ENCODE measurements at places on chromosomes 1 and 21.

- DNase-seq: no peak
Measured at GRCh38 chr21:45336535-45336810, 48.8 kb upstream of the POFUT2 start.

DNA sequence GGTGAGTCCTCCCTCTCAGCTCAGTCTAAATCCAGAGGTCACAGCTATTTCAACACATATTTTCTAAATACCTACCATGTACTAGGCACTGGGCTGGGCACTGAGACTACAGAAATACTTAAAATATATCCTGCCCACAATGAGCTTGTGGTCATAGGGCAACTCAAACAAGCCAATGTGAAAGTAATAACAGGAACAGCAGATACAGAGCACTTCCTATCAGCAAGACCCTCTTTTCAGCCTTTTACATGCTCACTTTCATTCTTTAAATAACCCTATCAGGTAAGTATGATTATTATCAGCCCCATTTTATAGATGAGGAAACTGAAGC is 71.9 kb downstream of the CD34 start:
- no peak for DNase-seq

DNA sequence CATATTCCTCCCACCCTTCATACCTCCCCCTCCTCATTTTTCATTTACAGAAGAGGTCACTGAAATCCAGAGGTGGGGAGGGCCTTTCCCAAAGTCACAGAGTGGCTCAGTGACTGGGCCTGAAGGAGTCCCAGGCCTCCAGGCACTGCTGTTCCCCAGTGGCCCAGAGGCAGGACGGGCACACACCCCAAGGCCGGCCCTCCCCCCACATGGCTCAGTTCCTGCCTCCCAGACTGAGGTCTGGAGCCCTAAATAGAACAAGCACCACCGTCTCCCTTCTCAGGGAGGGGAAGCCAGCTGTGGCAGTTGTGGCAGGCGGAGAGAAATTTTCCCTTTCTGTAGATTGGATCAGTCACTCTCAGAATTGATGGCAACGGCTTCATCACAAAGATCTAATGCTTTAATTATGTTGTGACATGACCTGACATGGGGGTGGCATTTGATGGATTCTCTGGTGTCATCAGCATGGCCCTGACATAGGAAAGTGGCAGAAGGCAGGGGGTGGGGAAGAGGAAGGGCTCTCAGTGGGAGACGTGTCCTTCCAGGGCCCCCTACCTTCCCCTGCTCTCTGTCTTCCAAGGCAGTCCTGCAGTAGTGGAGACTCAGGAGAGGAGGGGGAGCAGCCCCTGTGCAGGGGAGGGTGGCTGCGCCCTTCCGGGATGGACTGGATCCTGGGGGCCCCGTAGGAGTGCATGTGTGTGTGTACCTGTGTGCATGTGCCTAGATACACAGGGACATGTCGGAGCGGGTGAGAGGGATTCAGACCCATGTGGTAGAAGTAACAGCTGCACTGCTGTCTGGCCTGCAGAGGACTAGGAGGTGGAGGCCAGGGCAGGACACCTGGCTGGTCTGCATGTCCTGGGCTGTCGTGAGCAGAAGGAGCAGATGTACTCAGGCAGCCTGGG is 41.2 kb upstream of the FOXO6 start:
- DNase-seq: no peak

DNA sequence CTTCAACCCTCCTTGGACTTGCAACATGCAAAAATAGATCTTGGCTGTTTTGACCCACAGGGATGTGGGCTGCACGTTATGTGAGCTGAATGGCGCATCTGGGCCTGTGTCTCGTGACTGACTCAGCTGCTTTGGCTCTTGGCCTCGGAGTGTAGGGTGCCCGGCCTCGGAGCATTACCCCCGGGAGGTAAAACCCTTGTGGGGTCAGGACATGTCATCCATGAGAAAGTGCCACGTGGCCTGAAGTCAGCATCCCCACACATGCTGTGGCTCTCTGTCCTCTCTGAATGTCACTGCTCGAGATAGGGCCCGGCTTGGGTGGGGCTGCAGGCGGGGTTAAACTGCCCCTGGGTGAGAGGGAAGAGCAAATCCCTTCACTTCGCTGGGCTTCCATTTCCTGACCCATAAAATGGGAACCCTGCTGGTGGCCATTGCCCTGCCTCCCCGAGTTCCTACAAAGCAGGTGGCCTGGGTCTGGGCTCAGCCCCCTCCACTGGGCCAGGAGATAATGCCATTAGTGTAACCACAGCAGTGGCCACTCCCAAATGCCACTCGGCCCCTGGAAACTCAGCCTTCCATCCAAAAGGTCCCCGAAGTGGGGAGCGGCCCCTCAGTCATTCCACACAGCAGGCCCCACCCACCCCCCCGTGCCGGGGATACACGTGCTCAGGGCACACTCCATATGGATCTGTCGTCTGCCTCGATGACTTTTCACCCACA is 22.8 kb upstream of the TSPEAR start:
- no peak for DNase-seq

DNA sequence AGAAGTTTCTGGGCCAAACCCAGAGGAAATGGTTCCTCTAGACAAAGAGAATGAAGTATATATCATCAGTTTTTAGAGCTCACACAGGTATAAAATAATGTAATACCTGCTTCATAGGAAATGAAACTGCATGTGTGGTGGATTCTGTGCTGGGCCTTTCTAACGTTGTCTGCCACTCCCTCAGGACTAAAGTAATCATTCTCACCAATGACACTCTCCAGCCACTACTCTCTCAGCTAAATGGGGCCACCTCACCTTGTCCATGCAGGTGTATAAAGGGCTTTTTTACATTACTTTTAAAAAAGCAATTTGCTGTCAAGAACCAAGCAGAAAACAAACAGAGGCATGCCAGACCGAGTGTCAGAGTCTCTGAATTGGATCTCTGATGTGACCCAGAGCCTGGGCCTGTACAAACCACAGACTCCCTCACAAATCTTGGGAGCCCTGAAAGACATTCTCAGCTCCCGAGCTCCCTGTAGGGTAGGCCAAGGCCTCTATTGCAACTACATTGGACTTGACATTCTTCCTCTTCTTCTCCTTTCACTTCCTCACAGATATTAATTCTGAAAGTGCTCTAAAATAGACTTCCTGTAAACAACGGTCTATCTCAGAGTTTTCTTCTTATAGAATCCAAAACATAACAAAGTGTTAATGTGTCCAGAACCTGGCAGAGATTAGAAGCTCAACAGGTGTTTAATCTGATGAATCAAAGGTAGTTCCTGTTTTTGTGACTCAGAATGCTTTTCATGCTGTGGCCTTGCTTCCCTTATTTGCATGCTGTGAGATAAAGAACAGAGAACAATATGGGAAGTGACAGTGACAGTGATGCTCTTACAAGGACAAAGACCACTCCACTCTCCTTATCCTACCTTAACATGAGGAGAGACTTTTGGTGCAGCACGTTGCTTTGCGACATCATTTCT is 8.6 kb downstream of the AIM2 start:
- DNase-seq: no peak

DNA sequence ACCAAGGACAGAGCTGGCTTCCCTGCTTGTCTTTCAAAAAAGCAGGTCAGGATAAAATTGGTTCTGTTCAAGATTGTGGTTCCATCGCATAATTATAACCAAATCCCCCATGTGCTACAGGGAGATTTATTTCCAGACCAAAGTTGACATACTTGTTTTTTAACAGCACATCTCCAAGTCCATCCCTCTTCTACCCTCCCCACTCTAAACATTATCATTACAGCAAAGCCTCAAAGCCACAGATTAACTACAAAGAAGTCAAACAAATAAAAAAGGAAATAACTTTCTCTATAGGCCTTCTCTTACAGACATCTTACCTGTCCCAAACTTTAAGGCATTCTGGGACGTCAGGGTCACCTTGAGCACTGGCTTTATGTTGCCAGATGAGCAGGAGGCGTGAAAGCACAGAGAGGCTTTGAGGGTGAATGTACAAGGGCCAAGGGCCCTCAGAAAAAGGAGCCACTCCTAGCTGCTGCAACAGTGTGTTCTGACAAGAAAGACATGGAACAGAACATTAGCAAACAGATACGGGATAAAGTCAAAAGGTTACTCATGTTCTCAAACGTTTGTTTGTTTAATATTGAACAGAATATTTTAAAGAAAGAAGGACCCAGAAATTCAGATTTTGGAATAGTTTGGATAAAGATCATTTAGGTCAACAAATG is 31.2 kb downstream of the UBR4 start:
- DNase-seq: no peak

GRCh38 chr21:43758111-43758641 is 17.9 kb downstream of the CSTB start:
- DNase-seq: no peak

- no peak for DNase-seq
Measured at GRCh38 chr21:42306366-42307035, 8.7 kb downstream of the TFF3 start.

DNA sequence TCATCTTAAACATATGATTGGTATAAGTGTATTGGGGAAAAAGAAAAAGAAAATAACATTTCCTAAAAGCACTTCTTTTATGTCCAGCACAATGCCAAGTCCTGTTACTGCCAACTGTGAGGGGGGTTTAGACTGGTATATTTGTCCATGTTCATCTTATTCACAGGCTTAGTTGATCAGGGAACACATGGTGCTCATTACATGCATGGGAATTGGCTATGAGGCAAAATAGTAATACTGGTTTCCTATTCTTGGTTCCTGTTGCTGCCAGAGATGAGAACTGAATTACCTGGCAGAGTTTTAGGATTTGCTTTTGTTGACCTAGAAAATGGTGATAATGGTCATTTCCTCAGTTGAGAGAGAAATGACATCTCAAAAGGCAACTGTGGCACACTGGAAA is 398.8 kb downstream of the DUSP10 start:
- DNase-seq: no peak

DNA sequence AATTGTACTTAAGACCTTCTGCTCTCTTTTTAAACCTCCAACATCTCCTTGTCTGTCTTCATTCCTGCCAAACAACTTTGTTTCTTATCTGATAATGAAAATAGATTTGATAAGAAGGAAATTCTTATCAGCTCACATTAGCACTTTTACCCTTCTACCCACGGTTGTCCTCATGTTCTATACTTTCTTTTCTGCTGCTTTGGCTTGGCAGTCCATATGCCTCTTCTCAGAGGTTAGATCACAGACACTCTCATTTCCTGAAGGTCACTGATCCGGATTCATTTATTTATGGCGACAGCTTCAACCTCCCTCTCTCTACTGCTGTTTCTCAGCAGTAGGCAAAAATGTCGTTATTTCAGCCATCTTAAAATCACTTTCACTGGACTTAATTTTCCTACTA is 2015.8 kb downstream of the NCAM2 start:
- DNase-seq: no peak

GRCh38 chr1:12075195-12076114 is 12.4 kb downstream of the TNFRSF8 start:
- no peak for DNase-seq

DNA sequence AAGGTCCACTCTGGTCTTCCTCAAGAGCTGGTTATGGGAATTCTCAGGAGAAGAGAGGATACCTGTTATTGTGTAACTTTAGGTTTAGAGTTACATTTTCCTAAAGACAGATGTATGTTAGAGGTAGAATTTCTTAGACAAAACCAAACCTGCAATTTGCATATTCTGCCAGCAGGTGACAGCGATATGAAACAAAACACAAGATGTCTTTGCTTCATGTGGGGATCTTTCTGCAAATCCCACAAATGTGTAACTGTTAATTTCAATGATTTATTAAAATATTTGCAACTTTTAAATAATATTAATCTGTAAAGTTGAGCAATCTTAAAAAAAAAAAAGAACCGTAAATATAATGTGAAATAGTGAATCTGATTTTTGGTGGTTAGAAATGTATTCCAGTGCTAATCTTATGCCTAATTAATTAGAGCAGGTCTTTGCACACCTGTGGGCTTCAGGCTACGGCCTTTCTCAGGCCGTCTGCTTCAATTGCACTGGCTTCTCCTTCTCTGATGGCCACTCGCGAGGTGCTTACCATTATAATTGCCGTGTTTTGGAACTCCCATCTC is 33.4 kb downstream of the FAM78B start:
- no peak for DNase-seq

DNA sequence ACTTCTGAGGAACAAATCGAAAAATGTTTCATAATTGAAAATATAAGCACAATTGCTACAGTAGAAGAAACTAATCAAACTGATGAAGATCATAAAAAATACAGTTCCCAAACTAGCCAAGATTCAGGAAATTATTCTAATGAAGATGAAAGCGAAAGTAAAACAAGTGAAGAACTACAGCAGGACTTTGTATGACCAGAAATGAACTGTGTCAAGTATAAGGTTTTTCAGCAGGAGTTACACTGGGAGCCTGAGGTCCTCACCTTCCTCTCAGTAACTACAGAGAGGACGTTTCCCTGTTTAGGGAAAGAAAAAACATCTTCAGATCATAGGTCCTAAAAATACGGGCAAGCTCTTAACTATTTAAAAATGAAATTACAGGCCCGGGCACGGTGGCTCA is 30.6 kb downstream of the IFNAR1 start:
- DNase-seq: no peak

DNA sequence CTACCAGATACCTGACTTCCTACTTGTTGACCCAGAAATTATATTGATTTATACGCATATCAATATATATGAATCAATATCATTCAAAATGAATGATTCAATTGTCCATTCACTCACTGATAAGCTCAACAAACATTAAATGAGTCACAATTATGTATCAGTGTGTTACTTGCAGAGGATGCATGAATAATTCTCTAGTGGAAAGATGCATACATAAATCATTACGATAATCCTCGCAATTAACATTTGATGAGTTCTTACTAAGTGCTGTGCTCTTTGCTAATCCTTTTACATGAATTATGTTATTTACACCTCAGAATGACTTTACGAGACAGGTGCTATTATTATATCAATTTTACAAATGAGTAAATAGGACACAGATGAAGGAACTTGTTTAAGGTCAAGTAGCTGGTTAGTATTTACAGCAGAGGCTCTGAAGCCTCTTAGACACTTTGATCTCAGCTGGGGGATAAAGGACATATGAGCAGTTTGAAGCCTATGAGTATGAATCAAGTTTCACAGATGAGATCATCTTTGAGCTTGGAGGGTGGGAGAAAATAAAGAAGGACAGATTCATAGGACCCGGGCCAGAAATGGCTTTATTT is 112.8 kb upstream of the ADAMTS5 start:
- no peak for DNase-seq

DNA sequence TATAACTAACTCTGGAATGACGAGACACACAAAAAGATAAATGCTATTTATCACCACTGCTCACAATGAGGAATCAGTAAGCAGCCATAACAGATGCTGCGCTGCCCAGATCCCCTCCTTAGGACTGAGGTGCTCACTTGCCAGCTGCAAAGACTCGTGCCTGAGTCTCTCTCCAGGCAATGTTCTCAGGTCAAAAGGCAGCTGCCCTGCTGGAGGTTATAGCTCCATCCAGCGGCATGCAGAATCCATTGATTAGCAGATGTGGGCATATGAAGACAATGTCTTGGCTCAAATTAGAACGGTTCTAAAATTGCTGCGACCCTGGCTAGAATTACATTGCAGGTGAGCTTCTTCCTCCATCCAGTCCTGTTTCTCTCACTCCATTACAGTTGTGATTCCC is 328.2 kb upstream of the CHRM3 start:
- no peak for DNase-seq

- DNase-seq: no peak
Measured at GRCh38 chr1:115283681-115284146, 54.3 kb downstream of the NGF start.

GRCh38 chr1:55209247-55209646 is 5.9 kb downstream of the USP24 start:
- no peak for DNase-seq

GRCh38 chr1:56931211-56931610 is 34.6 kb downstream of the C8B start:
- no peak for DNase-seq

GRCh38 chr1:87791931-87792740 is 463.5 kb downstream of the LMO4 start:
- no peak for DNase-seq

Measured in effector CD8-positive, alpha-beta T cell (primary cell).